ENCODE measurements at places on chromosomes 13 and 19.

DNA sequence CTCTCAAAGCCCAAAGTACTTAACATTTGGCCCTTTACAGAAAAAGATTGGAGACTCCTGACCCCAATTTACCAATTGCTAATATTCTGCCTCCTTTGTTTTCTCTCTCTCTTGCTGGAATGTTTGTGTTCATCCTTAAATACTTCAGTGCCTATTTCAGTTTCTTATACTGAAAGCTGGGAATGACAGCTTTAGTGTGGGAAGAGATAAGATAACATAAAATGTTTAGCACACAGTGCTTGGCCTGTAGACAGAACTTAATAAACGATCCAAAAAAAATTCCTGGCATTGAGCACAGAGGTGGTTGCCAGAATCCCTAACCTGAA, 3.0 kb upstream of the PLEKHF1 start:
- DNase-seq, result no peak

- no peak for DNase-seq
Measured at GRCh38 chr19:18771328-18772242, 19.5 kb downstream of the COMP start.

- DNase-seq, result no peak
Measured at GRCh38 chr19:7772752-7773291, 9.8 kb downstream of the CLEC4M start.

- no peak for DNase-seq
Measured at GRCh38 chr19:39546599-39546998, 6.6 kb upstream of the EID2 start.

DNA sequence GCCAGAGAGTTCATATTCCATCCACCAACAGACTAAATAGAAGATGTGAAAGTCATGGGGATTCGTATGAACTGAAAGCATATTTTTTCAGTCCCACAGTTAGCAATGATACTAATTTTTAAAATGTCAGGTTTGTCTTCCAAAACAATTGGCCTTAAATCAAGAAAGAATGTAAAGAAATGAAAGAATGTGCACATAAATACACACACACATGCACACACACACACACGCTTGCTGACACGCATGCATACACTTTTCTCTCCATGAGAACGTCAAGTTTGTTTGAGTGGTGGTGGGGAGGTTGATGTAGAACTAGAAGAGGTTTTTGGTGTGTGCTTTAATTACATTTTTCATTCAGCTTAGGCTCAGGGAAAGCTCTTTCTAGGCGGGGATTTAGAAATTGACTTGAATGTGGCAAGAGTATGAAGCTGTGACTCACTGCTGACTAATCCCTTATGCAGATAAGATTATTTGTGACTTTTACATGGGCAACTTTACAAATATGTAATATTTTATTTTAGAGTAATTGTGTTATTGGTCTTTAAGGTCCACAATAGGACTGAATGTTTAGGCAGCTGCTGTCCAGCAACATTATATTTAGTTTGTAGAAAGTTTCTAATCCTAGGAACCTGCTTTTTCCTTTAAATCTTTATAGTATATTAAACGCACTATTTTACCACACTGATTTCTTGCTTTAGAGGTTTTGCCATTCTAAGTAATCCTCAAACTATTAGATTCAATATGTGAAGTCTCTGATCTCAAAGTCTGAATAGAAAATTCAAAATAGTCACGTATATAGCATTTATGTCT, 18.8 kb downstream of the FLT1 start:
- no peak for DNase-seq

- no peak for DNase-seq
Measured at GRCh38 chr19:34325981-34326787, 38.8 kb upstream of the GPI start.

DNA sequence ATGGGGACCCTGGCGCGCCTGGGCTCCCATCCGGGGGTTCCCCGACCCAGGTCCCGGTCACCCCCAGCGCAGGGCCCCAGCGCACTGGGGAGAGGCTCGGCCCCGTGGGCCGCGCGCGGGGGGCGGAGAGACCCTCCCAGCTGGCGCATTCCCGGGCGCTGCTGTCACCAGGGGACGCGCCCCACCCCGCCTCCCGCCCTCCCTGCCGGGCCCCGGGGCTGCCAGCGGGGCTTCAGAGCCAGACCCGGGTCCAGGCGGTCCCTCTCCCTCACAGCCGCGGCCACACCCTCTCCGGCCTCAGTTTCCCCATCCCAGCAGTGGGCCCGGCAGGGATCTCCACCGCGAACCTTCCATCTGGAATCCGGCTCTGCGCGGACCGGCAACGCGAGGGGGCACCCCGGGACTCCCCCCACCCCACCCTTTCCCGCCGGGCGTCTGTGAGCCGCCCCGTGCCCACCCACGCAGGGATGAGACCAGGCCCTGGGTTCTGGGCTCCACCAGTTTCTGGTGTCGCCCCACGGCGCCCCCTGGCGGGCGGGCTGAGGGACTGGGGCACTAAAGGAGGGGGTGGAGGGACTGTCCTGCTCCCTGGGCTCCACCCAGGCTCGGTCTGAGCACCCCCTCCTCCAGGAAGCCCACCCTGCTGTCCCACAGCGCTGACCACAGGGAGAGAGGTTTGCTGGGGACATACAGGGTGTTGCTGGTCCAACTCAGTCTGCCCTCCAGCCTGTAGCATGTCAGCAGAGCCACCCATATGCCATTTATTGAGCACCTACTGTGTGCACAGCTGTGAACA, 878 bp upstream of the ADAMTSL5 start:
- DNase-seq, result peak; percentile 66

DNA sequence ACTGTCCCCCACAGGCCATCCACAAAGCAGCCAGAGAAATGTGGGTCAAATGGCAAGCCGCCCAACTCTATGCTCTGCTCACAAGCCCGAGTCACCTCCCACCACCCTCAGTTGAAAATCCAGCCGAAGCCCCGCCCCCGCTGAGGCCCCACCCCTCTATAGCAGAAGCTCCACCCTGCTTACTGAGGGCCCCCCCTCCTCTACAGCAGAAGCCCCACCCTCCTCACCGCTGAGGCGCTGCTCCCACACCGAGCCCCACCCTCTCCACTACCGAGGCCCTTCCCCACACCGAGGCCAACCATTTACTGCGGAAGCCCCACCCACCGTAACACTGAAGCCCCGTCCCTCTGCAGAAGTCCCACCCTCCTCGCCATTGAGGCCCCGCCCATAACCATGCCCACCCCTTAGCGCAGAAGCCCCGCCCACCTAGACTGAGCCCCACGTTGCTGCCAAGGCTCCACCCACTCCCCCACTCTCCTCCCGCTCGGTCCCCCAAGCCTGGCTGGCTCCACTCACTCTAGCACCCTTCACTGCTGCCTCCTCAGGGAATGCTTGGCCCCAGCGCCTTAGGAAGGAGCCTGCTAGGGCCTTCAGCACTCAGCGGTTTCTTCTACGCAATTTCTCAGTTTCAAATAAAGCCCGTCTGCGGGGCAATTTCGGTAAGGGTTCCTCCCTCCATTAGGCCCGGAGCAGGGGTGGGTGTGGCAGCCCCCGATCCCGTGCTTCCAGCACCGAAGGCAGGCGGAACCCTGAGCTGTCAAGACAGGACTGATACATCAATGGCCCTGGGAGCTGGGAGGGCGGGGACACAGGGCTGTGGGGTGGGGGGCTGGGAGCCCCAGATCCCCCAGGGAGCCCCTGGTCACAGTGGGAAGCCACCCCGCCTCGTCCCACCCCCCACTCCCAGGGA, 9.0 kb upstream of the MYDGF start:
- DNase-seq, result no peak

DNA sequence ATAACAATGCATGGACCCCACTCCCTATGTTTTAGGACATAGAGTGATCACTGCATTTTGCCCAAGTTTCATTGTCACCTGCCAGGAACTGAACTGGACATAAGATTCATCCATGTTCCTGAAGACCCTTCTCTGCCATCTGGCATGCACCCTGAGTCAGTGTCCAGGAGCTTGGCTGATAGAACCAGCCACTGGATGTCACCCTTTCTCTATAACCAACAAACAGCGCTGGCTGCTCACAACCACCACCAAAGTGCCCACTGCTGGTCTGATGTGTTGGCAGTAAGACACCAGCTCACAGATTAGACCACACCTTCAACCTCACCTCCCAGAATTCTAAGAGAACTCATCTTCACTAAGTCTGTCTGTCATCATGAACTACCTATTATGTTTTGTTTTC, 333.4 kb downstream of the ITGBL1 start:
- no peak for DNase-seq

GRCh38 chr13:21043898-21044297, 17.5 kb downstream of the LATS2 start:
- no peak for DNase-seq

GRCh38 chr19:2848616-2849015, 7.3 kb downstream of the ZNF555 start:
- no peak for DNase-seq

DNA sequence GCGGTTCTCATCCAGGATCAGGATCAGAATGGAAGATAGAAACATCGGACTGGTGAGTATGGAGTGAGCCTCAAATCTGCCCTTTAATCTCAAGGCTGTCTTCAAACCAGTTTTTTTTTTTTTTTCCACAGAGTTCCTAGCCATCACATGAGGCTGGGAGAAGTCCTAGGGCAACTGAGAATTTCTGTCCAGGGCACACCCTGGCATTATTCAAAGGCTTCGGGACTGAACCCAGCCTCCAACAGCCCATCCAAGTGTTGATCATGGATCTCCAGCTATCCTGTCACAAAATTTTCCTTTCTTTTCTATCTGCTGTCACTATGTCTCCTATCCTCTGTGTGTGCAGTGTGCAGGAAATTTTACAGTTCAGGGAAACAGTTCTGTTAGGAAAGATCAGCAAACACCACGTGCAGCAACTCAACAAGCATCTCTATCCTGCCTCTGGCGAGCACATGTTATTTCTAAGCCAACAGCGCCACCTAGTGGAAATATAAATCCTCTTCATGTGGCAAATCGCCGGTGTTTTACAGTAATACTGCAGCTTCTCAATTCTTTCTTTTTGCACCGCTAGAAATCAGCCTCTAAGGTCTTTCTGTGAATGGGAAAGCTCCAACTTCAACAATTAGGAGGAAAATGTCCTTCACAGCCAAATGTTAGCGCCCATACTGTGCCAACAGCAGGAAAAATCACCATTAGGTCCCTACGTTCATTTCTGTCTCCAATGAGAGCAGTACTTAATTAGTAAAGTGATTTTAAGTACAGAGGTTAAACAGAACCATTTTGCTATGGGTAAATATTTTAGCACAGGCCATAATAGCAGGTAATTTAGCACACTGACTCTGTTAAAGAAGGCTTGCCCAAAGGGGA, 21.4 kb upstream of the ZNF181 start:
- DNase-seq, result peak; percentile 38

- DNase-seq, result no peak
Measured at GRCh38 chr13:98664047-98664446, 87.1 kb upstream of the STK24 start.

DNA sequence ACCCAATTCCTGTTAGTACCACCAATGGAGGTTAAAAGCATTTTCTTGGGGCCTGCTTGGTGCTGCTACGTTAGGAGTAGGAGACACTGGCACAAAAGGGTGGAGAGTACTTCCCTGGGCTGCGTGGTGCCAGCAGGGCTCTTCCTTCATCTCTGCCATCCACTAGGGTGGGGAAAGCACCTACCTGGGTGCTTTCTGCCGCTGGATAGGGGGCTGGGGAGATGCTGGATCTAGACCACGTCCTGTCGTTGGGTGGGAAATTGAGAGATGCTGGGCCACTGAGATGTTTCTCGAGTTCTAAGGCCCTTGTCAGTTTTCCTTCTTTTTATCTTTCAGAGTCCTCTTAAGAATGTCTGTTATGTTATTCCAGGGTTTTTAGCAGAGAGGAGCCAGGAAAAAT, 6.7 kb upstream of the FCGBP start:
- no peak for DNase-seq

GRCh38 chr19:18102916-18103542, 5.5 kb downstream of the MAST3 start:
- DNase-seq, result no peak

GRCh38 chr13:21046203-21046602, 15.2 kb downstream of the LATS2 start:
- DNase-seq, result no peak

- no peak for DNase-seq
Measured at GRCh38 chr13:66530686-66531085, 699.5 kb downstream of the PCDH9 start.

DNA sequence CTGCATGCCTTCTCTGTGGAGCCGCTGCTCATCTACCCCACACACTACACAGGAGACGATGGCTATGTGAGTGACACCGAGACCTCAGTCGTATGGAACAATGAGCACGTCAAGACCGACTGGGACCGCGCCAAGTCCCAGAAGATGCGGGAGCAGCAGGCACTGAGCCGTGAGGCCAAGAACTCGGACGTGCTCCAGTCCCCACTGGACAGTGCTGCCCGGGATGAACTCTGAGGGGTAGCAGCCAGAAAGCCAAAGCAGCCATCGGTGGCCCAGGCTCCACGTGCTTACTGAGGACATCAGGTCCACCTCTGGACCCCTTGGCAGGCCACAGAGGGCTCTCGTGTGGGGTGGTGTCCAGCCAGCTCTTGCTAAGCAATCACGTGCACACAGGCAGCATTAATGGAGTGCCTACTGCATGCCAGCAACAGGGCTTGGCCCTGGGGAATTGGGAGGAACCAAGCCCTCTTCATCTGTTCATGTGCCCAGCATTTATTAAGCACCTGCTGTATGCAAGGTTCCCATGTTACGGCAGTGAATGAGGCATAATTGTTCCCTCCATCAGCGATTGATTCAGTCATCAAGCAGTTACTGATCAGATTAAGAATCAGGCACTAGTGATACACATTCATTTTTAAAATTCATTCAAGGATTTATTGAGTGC, 25.9 kb downstream of the COLGALT1 start:
- no peak for DNase-seq

DNA sequence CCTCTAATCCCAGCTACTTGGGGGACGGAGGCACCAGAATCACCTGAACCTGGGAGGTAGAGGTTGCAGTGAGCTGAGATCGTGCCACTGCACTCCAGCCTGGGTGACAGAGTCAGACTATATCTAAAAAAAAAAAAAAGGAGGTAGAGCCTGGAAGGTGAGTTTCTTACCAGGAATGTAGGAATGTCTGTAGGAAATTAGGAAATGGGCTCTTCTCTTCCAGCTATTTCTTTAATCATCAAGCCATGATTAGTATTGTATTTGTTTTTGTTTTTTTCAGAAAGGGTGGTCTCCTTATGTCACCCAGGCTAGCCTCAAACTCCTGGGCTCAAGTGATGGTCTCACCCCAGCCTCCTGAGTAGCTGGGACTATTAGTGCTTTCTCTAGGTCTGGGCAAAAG, 26.3 kb upstream of the SERP2 start:
- DNase-seq, result no peak

GRCh38 chr13:59477011-59477410, 686.7 kb downstream of the DIAPH3 start:
- DNase-seq, result no peak

- DNase-seq, result no peak
Measured at GRCh38 chr13:35953537-35954206, 177.5 kb downstream of the DCLK1 start.

All from T-helper 9 cell (primary cell).